ENCODE measurements at places on chromosomes 6 and 20. TPM values are rescaled to one million over a fixed set of nuclear protein-coding genes. Genes with fewer than 3 reads are reported as not detected.

The SLC22A2 gene
- not detected for total RNA-seq

GRCh38 chr6:110419028-110419739 lies 3.8 kb upstream of the DDO start:
- no peaks in the 10 kb centered on the region for H3K36me3 ChIP-seq
- H3K4me3 ChIP-seq: no peak overlapping the region
- H3K27me3 ChIP-seq: peaks cover 23% of the 10 kb centered on the region
- no peak for DNase-seq
- H3K4me1 ChIP-seq: peaks cover 8% of the 10 kb centered on the region

The FABP7 gene
- total RNA-seq: not detected

- H3K27ac ChIP-seq: no peak overlapping the region
- peaks cover 3% of the 10 kb centered on the region for H3K27me3 ChIP-seq
- H3K36me3 ChIP-seq: no peaks in the 10 kb centered on the region
- peaks cover 12% of the 10 kb centered on the region for H3K4me1 ChIP-seq
Observed at GRCh38 chr6:47700596-47700995, 2.2 kb downstream of the ADGRF4 start.

The SPTLC3 gene
- total RNA-seq: 1.1 TPM

The SNAI1 gene
- total RNA-seq: 0.15 TPM

The DDX43 gene
- total RNA-seq: 1.7 TPM

GRCh38 chr6:157604816-157605215 lies 218.2 kb upstream of the SNX9 start:
- no peaks in the 10 kb centered on the region for H3K27me3 ChIP-seq
- H3K27ac ChIP-seq: no peak overlapping the region
- H3K4me1 ChIP-seq: peaks cover 5% of the 10 kb centered on the region
- H3K4me3 ChIP-seq: no peak overlapping the region
- DNase-seq: no peak
- no peaks in the 10 kb centered on the region for H3K36me3 ChIP-seq

The DNAH8 gene
- total RNA-seq: 0.07 TPM
